Activated effector memory CD4-positive, alpha-beta T cell treated with anti-CD3 and anti-CD28 coated beads, Interleukin-2, amount 50 U/mL, for 16 hours (primary cell): ENCODE measurements at places on chromosomes 3 and 15.

DNA sequence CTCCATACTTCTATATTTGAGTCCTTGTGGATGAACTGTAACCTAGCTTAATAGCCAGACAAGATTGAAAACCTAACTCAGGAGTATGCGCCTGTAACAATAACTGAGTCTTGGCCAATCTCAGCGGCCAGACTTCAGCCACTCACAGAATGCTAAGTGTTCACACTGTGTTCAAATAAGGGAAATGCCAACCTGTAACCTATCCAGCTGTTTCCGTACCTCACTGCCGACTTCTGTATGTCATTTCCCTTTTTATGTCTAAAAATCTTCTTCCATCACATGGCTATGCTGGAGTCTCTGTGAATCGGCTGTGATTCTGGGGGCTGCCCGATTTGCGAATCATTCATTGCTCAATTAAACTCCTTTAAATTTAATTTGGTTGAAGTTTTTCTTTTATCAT, 169.2 kb downstream of the NFKBIZ start:
- DNase-seq: no peak

GRCh38 chr3:138082992-138083386, 32.4 kb downstream of the DZIP1L start:
- no peak for DNase-seq

GRCh38 chr3:159417761-159418160, 570.9 kb upstream of the IL12A start:
- no peak for DNase-seq

DNA sequence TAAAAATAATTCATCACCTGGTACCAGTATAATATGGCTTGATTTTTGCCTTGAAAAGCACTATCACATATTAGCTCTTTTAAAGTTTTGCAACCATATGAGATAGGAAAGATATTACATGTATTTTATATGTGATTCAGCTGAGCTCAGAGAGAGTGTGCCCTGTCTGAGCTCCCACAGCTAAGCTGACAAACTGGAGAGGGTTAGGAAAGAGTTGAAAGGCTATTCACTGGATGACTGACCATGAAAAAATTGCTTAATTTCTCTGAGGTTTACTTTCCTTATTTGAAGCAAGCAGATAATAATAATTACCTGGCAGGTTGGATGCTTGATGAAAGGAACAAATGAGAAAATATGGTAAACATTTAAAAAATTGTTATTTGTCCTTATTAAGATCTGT, 97.4 kb upstream of the CCDC80 start:
- DNase-seq: no peak

- DNase-seq: no peak
These were observed 502.5 kb downstream of the MECOM start for GRCh38 chr3:169161011-169161410.

DNA sequence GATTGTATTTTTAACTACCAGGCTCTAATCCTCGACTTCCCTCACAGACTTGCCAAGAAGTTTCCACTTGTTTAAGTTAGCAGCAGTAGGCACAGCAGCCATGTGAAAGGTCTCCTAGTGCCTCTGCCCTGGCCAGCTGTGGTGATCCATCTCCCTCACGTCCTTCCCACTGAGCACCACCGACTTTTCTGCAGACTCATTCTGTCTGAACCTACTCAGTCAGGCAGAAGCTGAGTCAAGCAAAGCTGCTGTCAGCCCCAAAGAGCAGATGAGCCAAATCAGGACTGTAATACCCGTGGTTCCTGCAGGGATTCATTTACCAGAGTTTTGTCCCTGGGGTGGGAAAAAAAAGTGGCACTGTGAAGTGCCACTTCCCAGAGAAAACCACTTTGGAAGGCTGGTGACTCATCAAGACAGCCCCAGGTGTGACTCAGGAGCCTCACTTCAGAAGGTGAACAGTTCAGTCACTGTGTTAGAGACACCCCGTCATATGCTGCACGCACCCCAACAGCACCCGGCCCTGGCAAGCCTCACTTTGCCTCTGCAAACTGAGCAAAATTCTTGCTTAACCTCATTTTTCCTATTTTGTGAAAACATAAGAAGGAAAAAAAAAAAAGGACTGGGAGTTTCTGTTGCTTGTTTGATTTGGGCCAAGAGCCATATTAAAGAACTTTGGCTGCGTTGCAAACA, 76.0 kb downstream of the WWTR1 start:
- no peak for DNase-seq

GRCh38 chr3:18546632-18547031, 121.5 kb upstream of the SATB1 start:
- no peak for DNase-seq
